Tongue (tissue), 3 donors: ENCODE measurements at places on chromosomes 1 and 21. TPM values are rescaled to one million over a fixed set of nuclear protein-coding genes. Genes with fewer than 3 reads are reported as not detected.
A peak's percentile ranks its signal among the peaks of the same experiment; 100 is the strongest.

The SLC22A15 gene
- total RNA-seq: 3.6 TPM

DNA sequence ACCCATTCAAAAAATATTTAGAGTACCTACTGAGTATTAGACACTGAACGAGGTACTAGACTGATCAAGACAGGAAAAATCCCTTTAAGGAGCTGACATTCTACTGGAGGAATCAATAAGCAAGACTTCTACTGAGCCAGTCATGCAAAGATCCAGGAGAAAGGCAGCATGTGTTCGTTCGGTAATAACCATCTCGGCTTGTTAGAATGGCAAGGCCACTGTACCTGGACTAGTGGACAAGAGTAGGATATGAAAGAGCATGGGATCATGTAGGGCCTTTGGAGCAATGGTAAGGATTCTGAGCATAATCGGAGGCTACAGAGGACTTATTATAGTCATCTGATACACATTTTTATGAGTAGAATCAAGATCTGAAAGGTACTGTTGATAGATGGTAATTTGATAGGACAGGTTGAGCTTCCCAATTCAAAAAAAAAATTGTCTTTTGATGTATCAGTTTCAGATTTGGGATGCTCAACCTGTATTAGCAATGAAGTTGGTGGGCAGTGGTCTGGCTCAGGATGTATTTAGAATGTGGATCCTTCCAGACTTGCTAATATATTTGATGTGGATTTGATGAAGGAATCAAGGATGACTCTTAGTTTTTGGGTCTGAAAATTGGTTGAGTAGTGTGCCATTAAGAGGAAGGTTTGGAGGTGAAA, 2.3 kb downstream of the COX20 start:
- DNase-seq: no peak

GRCh38 chr1:230568008-230568407, 74.3 kb upstream of the COG2 start:
- DNase-seq: no peak

- DNase-seq: no peak
Measured at GRCh38 chr1:223177681-223178080, 34.6 kb upstream of the TLR5 start.

The MAD2L2 gene
- 33.5 TPM for total RNA-seq

The RBM11 gene
- not detected for total RNA-seq

DNA sequence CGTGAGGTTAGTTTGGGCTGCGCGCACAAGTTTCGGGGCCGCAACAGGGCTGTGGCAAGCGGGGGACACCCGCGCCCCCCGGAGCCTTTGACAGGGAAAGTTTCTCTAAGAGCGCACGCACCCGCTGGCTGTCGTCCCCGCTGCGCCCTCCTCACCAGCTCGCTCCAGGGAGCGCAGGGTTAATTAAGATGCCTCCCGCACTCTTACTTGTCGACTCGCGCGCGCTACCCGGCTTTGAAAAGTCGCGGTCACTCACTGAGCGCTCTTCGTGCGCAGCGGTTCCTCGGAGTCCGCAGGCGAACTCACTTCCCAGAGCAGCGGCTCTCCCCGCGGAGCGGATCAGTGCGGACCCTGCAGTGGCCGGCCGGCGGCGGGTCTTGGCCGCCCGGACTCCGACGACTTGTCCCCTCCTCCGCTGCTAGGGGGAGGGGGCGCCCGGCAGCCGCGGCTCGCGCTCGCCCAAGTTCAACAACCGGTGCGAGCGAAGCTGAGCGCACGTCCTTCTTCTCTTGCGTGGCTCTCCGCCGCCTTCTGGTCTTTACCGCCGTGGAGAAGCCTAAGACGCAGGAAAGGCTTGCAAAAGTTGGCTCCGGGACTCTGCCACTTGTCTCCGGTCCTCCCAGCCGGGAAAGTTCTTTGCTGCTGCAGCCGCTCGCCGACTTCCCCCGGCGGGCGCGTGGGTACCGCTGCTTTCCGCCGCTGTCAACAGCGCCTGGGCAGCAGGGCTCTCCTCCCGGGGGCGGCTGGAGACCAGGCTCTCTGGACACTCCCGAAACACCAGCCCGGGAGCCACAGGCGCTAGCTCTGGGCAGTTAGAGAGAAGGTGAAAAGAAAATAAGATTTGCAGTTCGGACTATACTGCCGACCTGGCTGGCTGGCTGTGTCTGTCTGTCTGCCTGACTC, 506 bp downstream of the JUN start:
- DNase-seq: peak; percentile 79

DNA sequence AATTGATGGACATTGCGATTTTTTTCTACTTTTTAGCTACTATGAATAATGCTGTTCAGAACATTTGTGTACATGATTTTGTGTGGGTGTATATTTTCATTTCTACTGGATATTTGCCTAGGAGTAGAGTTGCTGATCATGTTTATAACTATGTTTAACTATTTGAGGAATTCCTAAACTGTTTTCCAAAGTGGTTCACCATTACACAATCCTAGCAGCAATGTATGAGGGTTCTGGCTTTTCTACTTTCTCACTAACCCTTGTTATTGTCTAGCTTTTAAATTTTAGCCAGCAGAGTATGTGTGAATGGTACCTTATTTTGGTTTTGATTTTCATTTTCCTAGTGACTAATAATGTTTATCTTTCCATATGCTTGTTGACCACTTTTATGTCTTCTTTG, 86.2 kb downstream of the ATG4C start:
- no peak for DNase-seq

GRCh38 chr1:222547944-222548671, at the start of gene HHIPL2:
HHIPL2 (minus strand) TSS chr1:222548104; CDS start chr1:222548044, 60 bp downstream.
- no peak for DNase-seq

DNA sequence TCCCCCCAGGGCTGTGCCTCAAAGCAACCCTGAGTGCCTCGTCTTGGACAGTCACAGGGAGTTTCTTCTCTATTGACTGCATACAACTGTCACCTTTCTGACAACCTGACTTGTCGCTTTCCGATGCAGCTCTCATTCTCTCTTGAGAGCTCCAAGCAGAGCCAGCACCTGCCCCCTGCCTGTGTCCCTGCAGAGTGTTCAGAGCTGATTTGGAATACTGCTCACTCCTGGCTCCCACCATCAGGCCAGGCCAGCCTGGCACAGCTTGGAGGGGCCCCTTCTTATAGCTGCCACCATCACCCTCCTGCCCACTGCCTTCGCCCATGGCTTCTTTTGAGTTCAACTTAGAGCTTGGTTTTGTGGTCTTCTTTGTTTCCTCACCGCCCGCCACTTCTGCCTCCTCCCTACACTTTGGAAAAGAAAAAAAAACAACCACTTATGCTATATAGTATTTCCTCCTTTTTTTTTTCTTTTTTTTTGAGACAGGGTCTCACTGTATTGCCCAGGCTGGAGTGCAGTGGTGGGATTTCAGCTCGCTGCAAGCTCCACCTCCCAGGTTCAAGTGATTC, 12.3 kb downstream of the NCF2 start:
- DNase-seq: no peak

The CELA3A gene
- total RNA-seq: not detected
